Activated gamma-delta T cell (primary cell): ENCODE measurements at places on chromosomes 12 and 14.

DNA sequence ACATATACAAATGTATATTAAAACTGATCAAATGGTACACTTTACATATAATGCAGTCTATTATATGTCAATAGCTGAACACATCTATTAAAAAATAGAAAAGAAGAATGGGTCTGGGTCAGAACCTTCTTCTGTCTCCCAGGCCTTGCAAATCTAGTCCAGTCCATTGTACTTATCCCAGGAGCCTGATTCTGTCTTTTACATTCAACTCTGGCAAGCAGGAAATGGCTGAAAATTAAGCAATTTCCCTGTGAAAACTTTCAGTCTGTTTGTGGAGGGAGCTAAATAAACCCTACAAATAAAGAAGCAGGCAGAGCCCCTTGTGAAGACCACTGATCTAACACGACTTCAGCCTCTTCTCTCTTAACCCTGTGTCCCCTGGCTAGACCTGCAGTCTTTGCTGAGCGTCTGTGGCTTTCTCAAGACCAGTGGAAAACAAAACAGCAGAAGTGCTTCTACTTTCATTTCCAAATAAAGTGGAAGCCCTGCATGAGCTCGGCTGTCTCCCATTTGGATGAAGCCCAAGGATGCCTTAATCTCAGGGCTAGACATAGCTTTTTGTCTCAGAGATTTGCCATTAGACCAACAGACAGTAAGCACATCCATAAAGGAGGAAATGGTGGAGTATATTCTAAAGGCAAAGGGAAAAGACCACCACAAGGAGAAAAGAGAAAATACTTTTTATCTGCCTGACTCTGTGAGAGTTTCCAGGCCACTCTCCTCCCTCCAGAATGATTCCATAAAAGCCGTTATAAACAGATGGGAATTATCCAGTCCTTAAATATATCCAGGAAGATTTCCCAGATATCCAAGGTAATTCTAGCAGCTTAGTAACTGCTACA lies 48.2 kb downstream of the CRACR2A start:
- no peak for DNase-seq

GRCh38 chr12:66500841-66501240 lies 178.0 kb downstream of the GRIP1 start:
- DNase-seq, result no peak

DNA sequence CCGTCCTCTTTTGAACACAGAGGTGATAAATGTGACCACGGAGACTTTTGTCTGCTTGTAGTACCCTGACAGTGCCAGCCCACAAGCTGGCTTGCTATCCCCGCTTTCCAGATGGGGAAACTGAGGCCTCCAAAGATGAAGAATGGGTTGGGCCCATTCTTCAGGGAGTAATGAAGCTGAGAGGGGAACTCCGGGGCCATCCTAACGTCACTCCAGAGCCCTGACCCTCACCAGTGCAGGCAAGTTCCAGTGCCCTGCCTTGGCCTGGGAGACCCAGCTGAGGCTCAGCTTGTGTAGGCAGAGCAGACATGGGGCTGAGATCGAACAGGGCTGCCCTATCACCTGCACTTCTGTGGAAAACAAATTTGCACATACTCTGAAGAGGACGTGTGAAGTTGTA lies 277.1 kb downstream of the DPF3 start:
- no peak for DNase-seq

DNA sequence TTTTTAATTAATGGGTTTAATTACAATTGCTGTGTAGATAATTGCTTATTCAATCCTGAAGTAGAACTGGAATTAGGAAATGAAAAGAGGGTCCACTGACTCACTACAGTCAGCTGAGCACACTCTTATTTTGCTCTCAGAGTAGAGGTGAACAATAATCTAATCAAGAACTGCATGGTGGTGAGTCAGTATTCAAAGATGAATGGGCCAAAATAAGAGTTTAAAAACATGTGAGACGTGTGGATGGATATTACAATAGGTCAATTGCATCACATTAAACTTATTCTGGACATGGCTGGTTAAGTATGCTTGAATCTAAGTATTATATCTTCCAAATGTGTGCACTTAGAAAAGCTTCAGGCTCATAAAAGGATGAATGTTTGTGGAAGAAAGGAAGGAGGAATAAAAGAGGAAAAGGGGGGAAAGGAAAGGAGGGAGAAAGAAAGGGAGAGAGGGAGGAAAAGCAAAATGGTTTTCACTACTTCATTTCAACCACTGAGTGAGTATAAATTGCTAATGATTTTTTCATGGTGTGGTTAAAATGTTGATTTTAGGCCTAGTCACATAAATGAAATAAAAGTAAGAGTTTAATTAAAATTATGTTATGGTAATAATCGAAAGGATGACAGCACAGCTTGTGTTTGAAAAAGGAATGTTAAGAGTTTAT lies 27.0 kb upstream of the EEA1 start:
- no peak for DNase-seq

DNA sequence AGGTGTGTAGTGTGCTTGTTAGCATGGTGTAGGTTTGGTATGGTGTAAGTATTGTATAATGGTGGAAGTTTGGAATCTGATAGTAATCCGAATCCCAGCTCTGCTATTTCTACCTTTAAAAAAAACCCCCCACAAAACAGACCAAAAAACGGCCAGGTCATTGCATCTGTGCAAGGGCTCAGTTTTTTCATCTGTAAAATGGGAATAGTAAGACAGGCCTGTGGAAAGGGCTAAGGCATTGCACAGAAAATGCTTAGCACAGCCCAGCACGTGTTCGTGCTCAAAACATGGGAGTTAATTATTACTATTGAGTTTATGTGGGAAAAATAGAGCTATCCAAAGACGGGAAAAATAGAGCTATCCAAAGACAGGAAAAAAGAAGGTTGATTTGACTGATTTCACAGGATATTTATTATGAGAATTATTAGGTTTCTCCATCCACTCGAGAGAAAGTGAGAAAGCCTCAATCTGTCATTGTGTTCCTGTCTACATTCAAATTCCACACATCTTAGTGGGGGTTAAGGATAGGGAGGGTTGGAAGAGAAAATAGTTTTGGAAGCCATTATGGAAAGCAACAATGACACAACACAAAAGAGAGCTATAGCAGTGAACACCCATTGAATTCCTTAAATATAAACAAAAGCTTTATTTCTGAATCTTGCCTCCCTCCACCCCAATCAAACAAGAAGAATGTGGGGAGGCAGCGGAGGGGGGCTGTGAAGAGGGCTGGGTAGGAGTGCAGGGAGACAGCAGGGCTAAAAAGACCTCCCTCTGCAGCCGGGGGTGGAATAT lies 126.8 kb upstream of the MAX start:
- no peak for DNase-seq

DNA sequence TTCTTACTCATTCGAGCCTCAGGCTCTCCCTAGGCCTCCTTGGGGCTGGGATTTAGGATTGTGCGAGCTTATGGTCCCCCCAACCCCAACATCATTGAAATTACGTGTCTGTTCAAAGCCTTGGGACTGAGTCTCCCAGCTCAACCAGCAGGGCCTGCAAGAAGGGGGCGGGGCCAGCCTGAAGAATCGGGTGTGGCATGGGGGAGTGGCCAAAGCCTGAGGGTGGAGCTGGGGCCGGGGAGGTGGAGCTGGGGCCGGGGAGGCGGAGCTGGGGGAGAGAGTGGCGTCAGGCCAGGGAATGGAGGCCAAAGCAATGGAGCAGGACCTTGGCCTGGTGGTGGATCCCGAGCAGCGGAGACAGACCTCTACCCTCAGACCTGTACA lies 24.3 kb upstream of the HSPB8 start:
- DNase-seq, result no peak

DNA sequence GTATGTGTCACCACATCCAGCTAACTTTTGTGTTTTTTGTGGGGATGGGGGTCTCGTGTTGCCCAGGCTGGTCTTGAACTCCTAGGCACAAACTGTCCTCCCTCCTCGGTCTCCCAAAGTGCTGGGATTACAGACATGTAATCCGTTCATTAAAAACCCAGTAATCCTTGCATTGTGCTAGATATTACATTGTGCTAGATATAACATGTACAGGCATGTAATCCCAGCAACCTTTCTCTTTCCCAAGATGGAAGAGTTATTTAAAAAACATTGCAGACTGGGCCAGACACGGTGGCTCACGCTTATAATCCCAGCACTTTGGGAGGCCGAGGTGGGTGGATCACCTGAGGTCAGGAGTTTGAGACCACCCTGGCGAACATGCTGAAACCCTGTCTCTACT lies 19.7 kb downstream of the ELK3 start:
- DNase-seq, result no peak

GRCh38 chr12:124601706-124602105 lies 34.3 kb upstream of the NCOR2 start:
- DNase-seq, result no peak

DNA sequence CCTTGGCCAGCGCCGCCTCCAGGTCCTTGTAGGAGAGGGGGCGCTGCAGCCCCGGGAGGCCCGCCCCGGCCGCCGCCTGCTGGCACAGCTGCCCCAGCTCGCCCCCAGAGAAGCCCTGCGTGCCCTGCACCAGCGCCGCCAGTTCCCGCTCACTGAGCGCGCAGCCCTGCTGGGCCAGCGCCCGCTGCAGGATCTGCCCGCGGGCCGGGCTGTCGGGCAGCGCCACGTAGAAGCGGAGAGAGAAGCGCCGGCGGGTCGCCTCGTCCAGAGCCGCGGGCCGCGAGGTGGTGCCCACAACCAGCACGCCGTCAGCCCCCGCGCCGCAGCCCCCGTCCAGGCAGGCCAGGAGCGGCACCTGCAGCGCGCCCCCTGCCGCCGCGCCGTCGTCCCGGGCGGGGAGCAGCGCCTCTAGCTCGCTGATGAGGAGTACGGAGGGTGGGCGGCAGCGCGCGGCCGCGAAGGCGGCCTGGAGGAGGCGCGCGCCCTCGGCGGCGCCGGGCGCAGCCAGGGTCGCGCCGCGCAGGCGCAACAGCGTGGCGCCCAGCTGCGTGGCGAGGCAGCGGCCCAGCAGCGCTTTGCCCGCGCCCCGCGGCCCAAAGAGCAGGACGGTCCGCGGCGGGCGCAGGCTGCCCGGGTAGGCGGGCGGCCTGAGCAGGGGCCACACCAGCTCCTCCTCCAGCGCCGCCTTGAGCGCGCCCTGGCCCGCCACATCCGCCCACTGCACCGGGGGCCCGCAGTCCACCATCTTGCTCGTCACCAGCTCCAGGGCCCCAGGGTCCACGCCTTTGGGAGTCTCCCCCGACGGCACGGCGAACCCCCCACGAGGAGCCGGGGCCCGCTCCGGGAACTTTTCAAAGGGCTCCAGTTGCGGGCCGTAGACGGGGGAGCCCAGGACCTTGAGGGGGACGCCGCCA lies 27.7 kb downstream of the FIGNL2 start:
- peak; percentile 72 for DNase-seq

DNA sequence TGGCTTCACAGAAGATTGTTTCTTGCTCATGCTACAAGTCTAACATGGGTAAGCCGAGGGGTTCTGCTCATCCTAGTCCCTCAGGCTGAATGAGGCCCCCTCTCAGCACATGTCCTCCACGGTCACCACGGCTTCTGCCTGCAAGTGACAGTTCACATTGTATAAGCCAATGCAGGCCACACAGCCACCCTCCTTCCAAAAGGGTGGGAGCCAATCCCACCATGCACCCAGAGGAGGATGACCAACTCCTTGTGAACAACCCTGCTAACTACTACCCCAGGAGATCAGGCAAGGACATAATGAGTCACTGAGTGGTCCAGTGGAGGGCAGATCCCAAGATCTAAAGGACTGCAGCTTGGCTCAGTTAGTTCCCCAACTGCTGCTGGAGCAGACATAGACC lies 6.1 kb downstream of the SPRING1 start:
- DNase-seq, result no peak

DNA sequence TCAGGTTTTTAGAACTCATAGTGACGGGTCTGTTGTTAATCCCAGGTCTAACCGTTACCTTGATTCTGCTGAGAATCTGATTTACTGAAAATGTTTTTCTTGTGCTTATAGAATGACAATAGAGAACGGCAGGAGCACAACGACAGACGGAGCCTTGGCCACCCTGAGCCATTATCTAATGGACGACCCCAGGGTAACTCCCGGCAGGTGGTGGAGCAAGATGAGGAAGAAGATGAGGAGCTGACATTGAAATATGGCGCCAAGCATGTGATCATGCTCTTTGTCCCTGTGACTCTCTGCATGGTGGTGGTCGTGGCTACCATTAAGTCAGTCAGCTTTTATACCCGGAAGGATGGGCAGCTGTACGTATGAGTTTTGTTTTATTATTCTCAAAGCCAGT lies 34.4 kb downstream of the PSEN1 start:
- no peak for DNase-seq

DNA sequence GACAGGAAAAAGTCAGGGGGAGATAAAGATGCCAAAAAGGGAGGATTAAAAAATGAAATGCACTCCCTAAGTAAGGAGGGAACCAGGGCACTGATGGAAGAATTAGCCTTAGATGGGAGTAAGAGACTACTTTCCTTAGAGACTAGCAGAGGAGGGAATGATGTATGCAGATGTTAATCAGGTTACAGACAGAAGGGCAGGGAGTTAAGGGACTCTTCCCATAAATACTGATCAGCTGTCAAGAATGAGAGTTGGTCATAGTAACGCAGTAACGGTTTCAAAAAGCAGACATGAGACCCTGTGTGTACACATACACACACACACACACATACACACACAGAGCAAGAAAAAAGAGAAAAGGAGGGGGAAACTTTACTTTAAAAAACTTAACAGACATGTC lies 93.4 kb downstream of the PHLDA1 start:
- no peak for DNase-seq

DNA sequence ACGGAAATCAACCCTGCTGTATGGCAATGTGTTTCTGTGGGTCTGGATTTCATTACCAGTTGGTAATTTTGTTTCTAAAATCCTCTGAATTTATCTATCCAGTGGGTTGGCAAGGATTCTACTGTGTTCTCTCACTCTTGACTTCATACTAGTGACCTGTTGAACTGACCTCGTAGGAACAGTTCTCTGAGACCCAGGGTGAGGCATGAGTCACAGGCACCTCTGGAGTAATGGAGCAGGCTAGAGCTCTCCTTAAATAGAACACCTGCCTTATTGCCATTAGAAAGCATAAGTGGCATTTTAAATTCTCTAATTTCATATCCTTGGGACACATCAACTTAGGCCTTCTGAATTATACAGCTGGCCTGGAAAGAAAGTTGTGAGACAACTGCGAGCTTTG lies 258.3 kb upstream of the NAV3 start:
- DNase-seq, result no peak

DNA sequence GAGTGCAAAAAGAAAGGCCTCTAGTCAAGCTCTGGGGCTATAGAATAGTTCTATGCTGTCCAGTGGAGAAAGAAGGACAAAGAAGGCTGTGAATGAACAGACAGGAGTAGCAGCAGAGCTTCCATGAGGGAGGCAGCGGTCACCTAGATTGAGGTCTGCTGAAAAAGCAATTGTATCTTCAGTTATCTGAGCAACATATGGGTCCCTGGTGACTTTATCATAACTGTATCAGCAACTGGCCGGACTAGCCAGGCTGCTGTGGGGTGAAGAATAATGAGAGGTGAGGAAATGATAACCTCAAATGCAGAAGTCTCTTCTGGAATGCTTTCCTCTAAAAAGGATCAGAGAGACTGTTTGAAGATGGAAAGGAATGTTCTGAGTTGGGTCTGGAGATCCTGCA lies 971.3 kb upstream of the TMEM132C start:
- no peak for DNase-seq
